ENCODE measurements at places on chromosomes 2 and 18.

- DNase-seq: peak; percentile 74
Observed at GRCh38 chr2:161237392-161238264, 70.6 kb upstream of the PSMD14 start.

DNA sequence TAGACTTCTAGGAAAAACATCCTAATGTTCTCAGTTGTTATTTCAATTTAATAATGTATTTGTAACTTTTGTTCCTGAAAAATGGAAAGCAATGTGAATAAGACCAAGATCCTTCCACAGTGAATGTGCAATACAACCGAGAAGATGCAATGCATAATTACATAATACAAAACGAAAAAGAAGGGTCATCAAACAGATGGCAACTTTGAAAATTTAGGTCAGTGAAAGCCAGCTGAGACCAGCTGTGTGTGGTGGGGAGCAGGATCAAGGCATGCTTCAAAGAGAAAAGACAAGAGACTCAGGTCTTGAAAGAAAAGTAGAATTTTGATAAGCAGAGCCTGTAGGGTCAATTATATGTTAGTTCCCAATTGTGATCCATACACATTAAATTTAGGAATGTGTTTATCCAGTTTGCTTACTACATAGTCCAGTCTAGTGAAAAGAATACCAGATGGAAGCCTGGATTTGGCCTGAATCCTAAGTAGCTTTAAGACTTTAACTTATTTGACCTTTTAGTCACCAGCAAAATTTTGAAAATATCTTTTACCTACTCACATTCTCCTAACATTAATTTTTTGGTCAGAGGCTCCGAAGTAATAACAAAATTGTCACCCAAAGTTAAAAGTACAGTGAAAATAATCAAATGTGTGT lies 93.7 kb downstream of the COBLL1 start:
- DNase-seq: no peak

GRCh38 chr2:150046810-150047209 lies 440.7 kb downstream of the RND3 start:
- no peak for DNase-seq

GRCh38 chr2:193505620-193506019 lies 1310.9 kb upstream of the TMEFF2 start:
- no peak for DNase-seq

DNA sequence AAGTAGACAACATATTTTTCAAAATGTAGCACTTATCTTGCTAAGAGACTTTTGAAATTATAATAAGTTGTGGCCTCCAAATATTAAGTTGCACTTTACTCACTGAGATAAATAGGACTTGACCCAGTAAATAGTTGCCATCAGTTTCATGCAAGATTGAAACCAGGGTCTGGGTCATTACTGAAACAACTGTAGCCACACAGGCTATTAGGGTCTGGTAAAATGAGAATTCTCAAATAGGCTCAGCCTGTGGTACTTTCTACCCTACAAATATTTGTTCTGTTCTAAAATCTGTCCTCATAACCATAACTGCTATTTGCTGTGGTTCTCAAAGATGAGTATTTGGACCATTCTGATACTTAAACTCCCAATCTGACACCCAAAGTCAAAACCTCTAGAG lies 115.4 kb upstream of the STK17B start:
- no peak for DNase-seq

- DNase-seq: no peak
Observed at GRCh38 chr2:128438091-128438490, 119.4 kb upstream of the HS6ST1 start.

- DNase-seq: no peak
Observed at GRCh38 chr18:7879717-7880116, 312.6 kb downstream of the PTPRM start.

GRCh38 chr2:218465987-218466633 lies 47.2 kb downstream of the VIL1 start:
- no peak for DNase-seq

DNA sequence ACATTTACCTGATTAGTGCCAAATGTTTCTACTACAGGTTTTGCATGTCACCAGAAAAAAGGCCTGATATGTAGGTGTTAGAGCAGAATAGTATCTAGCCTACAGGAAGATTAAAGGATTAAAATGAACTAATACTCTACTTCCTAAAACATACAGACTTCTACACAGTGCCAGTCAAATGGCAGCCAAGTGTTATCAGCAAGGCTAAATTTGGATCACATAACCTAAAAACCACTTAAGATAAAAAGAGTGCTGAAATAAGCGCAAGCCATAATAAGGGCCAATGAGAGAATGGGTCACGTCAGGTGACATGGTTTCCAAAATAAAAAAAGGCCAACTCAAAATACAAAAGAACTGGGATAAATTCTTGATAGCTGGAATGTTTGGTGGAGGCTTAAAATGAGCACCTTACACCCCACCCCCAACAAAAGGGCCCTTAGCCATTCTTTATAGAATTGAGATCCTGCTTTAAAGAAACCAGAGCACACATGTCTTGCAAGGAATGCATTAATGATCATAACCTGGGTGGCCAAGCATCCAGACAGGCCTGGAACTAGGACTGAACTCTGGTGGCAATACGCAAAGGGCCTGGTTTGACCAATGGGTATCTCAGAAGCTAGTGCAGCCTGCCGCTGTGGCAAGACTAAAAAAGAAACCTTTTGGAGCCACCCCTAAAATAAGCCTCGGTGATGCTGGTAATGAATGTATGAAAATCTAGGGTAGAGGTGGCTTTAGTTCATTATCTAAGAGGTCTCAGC lies 32.4 kb downstream of the IRS1 start:
- DNase-seq: no peak

- DNase-seq: no peak
Observed at GRCh38 chr2:15432642-15433256, 128.4 kb downstream of the NBAS start.
